PC-3 (cell line): ENCODE measurements at places on chromosomes 2 and 18.

- peak overlapping the region; percentile 58 for H3K27ac ChIP-seq
- H3K4me3 ChIP-seq = no peak overlapping the region
- no peaks in the 10 kb centered on the region for H3K36me3 ChIP-seq
- peaks cover 15% of the 10 kb centered on the region for H3K4me1 ChIP-seq
- no peaks in the 10 kb centered on the region for H3K27me3 ChIP-seq
Measured at GRCh38 chr2:150063432-150063889, 424.0 kb downstream of the RND3 start.

- peaks cover 11% of the 10 kb centered on the region for H3K4me1 ChIP-seq
- peaks cover 26% of the 10 kb centered on the region for H3K36me3 ChIP-seq
- H3K27me3 ChIP-seq = no peaks in the 10 kb centered on the region
- H3K4me3 ChIP-seq = no peak within 1 kb of the TSS
Measured at GRCh38 chr2:27441958-27442919, at the start of gene KRTCAP3. TSS of gene KRTCAP3 (plus strand) at chr2:27442381. CDS start at chr2:27442413, 32 bp downstream.

DNA sequence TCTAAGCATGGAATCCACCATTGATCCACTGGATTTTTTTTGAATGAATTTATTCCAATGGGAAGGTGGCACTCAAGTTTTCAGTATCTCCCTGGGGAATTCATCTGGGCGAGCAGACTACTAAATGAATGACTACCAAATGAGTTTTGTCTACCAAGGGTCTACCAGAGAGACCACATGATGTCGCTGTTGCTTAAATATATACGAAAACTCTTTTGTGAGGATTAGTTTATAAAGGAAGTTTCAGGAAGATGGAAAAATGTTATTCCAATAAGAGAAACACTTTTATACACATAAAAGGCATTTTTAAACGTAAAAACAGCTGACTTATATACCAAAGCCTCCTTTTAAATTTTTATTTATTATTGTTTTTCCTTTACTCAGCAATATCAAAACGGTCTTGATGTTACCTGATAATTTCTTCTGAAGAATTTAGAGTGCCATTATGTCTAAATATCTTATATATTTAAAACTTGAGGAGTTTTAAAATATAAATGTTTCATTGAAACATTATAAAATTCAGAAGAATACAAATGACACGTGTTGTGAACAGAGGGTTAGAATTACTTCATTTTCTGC, 139.7 kb downstream of the HRH4 start:
- H3K36me3 ChIP-seq = no peaks in the 10 kb centered on the region
- DNase-seq = peak; percentile 69
- no peak overlapping the region for H3K4me3 ChIP-seq
- no peak overlapping the region for H3K27ac ChIP-seq

DNA sequence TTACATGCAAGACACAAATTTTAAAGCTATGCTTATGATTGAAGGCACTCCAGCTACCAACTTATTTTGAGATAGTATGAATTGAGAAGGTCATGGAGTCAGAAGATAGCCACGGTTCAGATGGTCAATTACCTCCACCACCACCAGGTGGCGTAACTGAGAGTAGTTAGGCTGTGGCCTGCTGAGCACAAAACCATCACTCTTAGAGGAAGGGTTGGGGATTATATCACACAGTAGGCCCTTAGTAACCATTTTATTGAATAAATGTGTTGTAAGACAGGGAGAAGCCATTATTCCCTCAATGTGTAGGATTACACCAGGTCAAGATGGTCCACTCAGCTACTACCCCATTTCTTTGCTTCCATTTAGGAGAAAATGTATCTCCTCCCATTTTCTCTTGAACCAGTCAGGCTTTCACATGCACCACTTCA, 18.8 kb downstream of the KLHL41 start:
- no peaks in the 10 kb centered on the region for H3K27me3 ChIP-seq
- no peak overlapping the region for H3K4me3 ChIP-seq
- peak; percentile 84 for DNase-seq
- peaks cover 8% of the 10 kb centered on the region for H3K4me1 ChIP-seq
- H3K36me3 ChIP-seq = no peaks in the 10 kb centered on the region

DNA sequence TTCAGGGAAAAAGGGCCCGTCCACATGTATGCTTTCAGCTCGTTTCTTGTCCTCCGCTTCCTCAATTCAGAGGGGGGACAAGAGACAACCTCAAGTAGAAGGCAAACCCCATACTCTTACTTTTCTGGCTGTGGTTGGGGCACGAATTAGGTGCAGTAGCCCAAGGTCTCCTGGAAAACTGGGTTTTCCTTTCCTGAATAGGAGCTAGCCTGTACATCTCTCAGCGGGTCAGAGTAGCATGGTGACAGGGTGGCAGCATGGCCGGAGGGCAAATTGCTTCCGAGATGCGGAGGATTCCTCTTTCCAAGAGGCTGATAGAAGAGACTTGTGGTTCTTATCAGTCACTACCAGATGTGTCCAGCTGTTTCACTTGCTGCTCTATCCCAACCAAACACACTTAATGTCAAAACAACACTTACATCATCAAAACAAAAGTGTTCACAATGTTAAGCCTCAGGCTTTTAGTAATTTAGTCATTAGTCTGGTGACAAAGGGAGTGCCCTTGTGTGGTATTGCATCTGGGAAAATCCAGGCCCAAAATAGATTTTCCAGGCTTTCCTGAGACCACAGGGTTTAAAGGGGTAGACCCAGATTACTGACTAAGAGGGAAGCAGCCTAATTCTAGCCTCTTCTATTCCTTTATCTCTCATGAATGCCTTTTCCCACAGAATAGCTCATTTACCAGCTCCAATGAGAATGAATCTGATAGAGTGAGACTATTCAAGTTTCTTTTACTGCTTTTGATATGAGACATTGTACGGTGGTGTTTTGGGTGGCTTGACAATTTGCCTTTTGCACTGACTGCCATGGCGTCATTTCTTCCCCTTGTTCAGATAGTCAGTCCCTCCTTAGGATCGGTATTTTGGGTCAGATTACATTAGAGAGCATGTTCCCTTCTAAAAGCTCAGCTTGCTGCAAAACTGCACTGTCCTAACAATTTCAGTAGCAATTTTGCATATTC, 162.0 kb downstream of the LTBP1 start:
- no peak overlapping the region for H3K4me3 ChIP-seq
- DNase-seq = no peak
- peaks cover 22% of the 10 kb centered on the region for H3K4me1 ChIP-seq
- no peak overlapping the region for H3K27ac ChIP-seq

GRCh38 chr18:26457611-26458353, 90.6 kb downstream of the KCTD1 start:
- H3K4me1 ChIP-seq = peaks cover 15% of the 10 kb centered on the region
- H3K4me3 ChIP-seq = no peak overlapping the region
- no peak for DNase-seq
- no peaks in the 10 kb centered on the region for H3K27me3 ChIP-seq

DNA sequence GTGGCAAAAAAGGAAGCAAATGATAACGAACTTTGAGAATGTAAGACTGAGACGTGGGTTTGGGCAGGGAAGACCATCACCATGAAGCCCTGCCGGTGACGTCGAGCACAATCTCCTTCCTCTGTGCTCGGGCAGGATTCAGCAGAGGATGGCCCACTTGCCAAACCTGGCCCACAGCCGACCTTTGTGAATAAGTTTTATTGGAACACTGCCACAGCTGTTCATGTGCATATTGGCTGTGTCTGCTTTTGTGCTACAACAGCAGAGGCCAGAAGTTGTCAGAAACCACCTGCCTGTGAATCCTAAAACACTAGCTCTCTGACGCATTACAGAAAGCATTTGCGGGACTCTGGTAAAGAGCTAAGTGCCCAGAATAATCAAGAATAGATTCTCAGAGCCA, 223.9 kb downstream of the MYT1L start:
- H3K27me3 ChIP-seq = peaks cover 68% of the 10 kb centered on the region
- H3K27ac ChIP-seq = no peak overlapping the region
- H3K4me1 ChIP-seq = no peaks in the 10 kb centered on the region
- no peak for DNase-seq

DNA sequence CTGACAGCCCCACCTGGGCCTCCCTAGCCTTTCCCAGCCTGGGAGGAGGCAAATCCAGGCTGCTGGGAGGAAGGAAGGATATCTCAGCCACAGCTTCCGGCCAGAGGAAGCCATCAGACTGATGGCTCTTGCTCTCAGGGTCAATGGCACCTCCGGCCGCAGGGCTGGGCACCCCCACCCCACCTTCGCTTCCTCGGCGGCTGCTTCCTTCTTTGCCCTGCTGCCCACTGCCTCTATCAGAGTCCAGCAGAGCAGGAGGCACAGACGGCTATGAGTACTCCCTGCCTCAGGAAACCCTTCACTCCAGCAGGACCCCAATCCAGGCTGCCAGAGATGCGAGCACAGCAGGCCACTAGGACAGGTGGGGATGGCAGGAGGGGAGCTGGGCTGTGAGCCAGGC, 3.3 kb downstream of the SEMA4C start:
- peaks cover 18% of the 10 kb centered on the region for H3K4me1 ChIP-seq
- DNase-seq = no peak
- H3K4me3 ChIP-seq = no peak overlapping the region
- no peaks in the 10 kb centered on the region for H3K27me3 ChIP-seq
- no peak overlapping the region for H3K27ac ChIP-seq

GRCh38 chr2:72130659-72131360, 16.9 kb downstream of the CYP26B1 start:
- H3K4me1 ChIP-seq = no peaks in the 10 kb centered on the region
- DNase-seq = no peak
- H3K27me3 ChIP-seq = no peaks in the 10 kb centered on the region
- no peaks in the 10 kb centered on the region for H3K36me3 ChIP-seq
- H3K27ac ChIP-seq = no peak overlapping the region

GRCh38 chr18:39793609-39794008, 2161.4 kb upstream of the PIK3C3 start:
- no peak for DNase-seq
- no peaks in the 10 kb centered on the region for H3K27me3 ChIP-seq
- no peaks in the 10 kb centered on the region for H3K36me3 ChIP-seq

DNA sequence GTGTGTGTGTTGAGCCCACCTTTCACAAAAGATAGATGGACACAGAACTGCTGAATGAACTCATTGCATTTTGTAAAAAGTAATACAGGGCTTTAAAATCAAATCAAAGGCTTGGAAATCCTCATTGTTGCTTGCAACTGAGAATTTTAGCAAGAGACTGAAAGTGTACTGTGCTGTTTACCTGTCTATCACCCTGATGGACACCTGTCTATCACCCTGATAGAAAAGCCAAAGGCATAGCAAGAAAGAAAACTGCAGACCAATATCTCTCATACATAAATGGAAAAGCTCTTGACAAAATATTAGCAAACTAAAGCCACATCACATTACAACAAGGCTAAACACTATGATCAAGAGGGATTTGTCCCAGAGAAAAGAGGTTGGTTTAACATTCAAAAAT, 107.5 kb upstream of the TMEM18 start:
- peaks cover 90% of the 10 kb centered on the region for H3K27me3 ChIP-seq
- no peak overlapping the region for H3K27ac ChIP-seq
- DNase-seq = no peak
- no peaks in the 10 kb centered on the region for H3K4me1 ChIP-seq
- no peak overlapping the region for H3K4me3 ChIP-seq
- no peaks in the 10 kb centered on the region for H3K36me3 ChIP-seq
